ENCODE measurements at places on chromosomes 16 and 17. TPM values are rescaled to one million over a fixed set of nuclear protein-coding genes. Genes with fewer than 3 reads are reported as not detected.

The NPIPA3 gene
- polyA plus RNA-seq, result 1.9 TPM

The CYGB gene
- polyA plus RNA-seq, result 10.3 TPM

The SKAP1 gene
- 2.9 TPM for polyA plus RNA-seq

The RUNDC3A gene
- 24.0 TPM for polyA plus RNA-seq

The SLC38A8 gene
- 0.49 TPM for polyA plus RNA-seq

The MYH2 gene
- not detected for polyA plus RNA-seq

The ANKRD40 gene
- polyA plus RNA-seq, result 10.9 TPM

The CDR2L gene
- 5.7 TPM for polyA plus RNA-seq

The SDR42E1 gene
- 2.5 TPM for polyA plus RNA-seq

The MEIOB gene
- polyA plus RNA-seq, result 0.26 TPM

The ITGAX gene
- 3.0 TPM for polyA plus RNA-seq

The HAS3 gene
- polyA plus RNA-seq, result 1.3 TPM

The QRICH2 gene
- polyA plus RNA-seq, result 9.2 TPM

The TNFRSF13B gene
- not detected for polyA plus RNA-seq

The WNT3 gene
- 0.42 TPM for polyA plus RNA-seq

The CSH1 gene
- polyA plus RNA-seq, result not detected

The RGS11 gene
- polyA plus RNA-seq, result 47.2 TPM

The SMIM5 gene
- polyA plus RNA-seq, result 6.3 TPM

The ST6GALNAC2 gene
- polyA plus RNA-seq, result 8.1 TPM

The RAMP2 gene
- 15.9 TPM for polyA plus RNA-seq

The SLC35G6 gene
- 0.08 TPM for polyA plus RNA-seq

The CHAD gene
- 13.4 TPM for polyA plus RNA-seq

The FBXL19 gene
- 10.1 TPM for polyA plus RNA-seq

The RNU2-1 gene
- polyA plus RNA-seq, result not detected

The OR1A1 gene
- not detected for polyA plus RNA-seq

The CDRT15 gene
- not detected for polyA plus RNA-seq

The FAM83G gene
- 10.4 TPM for polyA plus RNA-seq

The GGT6 gene
- 36.1 TPM for polyA plus RNA-seq

The SYCE1L gene
- polyA plus RNA-seq, result 4.3 TPM

The CD300A gene
- 1.3 TPM for polyA plus RNA-seq

The GRN gene
- polyA plus RNA-seq, result 55.7 TPM
